ENCODE measurements at places on chromosomes 2 and 18. TPM values are rescaled to one million over a fixed set of nuclear protein-coding genes. Genes with fewer than 3 reads are reported as not detected.

- H3K27me3 ChIP-seq, result no peaks in the 10 kb centered on the region
- DNase-seq, result no peak
- H3K36me3 ChIP-seq, result no peaks in the 10 kb centered on the region
- no peak overlapping the region for H3K27ac ChIP-seq
- no peaks in the 10 kb centered on the region for H3K4me1 ChIP-seq
- H3K4me3 ChIP-seq, result no peak overlapping the region
Observed at GRCh38 chr2:162403884-162404283, 60.0 kb downstream of the GCA start.

DNA sequence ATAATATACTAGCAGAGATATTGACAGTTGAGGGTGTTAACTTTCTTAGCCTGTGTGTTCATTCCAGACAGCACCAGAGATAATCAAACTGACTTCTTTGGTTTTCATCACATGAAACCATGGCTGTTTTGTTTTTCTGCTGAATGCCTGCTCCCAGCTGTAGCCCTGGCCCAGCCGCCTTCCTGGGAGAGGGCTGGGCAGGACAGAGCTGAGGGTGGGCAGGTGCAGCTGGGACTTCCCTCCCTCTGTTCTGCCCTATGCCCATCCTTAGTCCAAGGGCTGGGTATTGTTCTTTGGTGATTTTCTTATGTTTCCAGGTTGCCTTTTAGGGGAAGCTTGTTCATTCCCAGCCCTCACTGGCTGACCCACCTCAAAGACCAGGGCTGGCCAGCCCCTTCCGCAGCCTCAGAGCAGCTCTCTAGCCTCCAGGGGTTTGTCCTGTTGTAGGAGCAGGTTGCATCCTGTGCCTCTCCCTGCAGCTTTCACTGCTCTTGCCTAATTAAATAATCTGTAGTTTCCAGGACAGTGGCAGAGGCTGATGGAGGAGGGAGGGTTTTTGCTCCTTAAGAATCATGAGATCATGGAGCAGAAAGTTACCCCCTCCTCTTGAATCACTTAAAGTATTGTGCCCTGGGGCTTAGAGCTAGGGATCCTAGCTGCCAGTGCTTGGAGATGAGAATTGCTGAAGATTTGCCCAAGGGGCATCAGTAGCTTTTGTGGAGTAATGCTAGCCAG lies 61.4 kb downstream of the MTCL1 start:
- no peak for DNase-seq
- H3K36me3 ChIP-seq, result no peaks in the 10 kb centered on the region
- H3K4me3 ChIP-seq, result no peak overlapping the region
- no peaks in the 10 kb centered on the region for H3K27me3 ChIP-seq
- H3K4me1 ChIP-seq, result no peaks in the 10 kb centered on the region

GRCh38 chr2:127404466-127405254 lies 13.6 kb upstream of the PROC start:
- H3K4me3 ChIP-seq, result no peak overlapping the region
- no peaks in the 10 kb centered on the region for H3K36me3 ChIP-seq
- DNase-seq, result no peak

DNA sequence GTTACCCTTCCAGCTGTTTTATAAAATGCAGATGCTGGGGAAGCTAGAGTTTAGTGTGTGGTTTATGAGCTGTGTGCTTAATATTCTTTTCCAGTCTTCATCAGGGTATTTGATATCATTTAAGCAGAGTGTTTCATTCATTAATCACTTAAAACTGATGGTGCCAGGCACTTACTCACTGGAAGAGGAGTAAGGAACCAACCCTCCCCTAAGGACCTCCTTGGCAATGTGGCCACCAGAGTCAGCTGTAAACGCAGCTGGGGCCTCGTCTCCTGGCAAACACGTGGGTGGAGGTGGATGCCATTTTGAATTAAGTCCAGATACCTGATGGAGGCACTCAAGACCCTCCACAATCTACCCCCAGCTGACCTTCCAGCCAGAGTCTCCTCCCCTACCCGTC lies 331.6 kb downstream of the CLIP4 start:
- DNase-seq, result no peak
- H3K27ac ChIP-seq, result no peak overlapping the region
- no peaks in the 10 kb centered on the region for H3K27me3 ChIP-seq
- H3K4me1 ChIP-seq, result no peaks in the 10 kb centered on the region

GRCh38 chr2:191043438-191043837 lies 29.5 kb upstream of the STAT1 start:
- no peak overlapping the region for H3K4me3 ChIP-seq
- DNase-seq, result no peak
- H3K27ac ChIP-seq, result no peak overlapping the region
- H3K4me1 ChIP-seq, result no peaks in the 10 kb centered on the region
- H3K27me3 ChIP-seq, result no peaks in the 10 kb centered on the region
- no peaks in the 10 kb centered on the region for H3K36me3 ChIP-seq

DNA sequence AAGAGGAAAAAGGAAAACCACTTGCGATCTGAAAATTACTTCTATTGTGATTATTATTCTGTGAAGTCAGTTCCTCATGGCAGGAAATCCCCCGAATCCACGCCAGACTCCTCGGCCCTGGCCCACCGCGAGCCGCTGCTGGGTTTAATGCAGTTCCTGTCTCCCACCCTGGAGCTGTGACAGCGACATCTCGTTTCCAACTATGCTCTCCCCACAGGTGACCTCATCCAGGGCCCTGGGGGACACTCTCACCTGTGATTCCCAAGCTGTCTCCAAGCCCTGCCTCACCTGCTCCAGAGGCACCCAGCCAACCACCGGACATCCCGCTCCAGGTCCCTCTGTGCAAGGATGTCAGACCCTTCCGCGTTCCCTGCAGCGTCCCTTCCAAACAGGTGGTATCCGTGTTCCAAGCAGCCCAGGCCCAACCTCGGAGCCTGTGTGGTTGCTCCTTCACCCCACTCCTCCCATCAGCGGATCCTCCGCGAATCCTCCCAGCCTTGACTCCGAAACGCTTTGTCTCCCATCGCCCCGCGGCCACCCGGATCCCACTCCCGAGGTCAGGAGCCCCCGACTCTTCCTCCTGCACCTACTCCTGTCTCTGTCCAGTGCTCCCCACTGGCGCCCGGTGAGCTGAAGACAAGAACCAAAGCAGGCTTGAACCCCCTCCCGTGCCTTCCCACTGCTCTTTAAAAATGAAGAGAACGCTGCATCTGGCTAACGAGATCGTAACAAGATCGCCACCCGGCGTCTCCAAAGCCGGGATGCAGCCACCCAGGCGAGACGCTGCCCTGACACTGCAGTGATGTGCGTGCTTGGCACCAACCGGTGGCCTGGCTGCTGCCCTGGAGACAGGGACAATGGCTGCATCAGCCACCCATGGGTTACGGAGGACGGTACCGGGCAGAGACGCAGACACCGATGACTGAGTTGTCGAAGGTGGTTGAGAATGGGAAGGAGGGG lies 96.5 kb downstream of the NDUFA10 start:
- H3K4me1 ChIP-seq, result no peaks in the 10 kb centered on the region
- H3K27ac ChIP-seq, result no peak overlapping the region
- DNase-seq, result no peak
- no peaks in the 10 kb centered on the region for H3K36me3 ChIP-seq
- no peaks in the 10 kb centered on the region for H3K27me3 ChIP-seq

- no peaks in the 10 kb centered on the region for H3K4me1 ChIP-seq
- no peaks in the 10 kb centered on the region for H3K36me3 ChIP-seq
- no peak overlapping the region for H3K27ac ChIP-seq
- no peak for DNase-seq
- no peaks in the 10 kb centered on the region for H3K27me3 ChIP-seq
Observed at GRCh38 chr18:41226186-41226585, 728.8 kb upstream of the PIK3C3 start.

DNA sequence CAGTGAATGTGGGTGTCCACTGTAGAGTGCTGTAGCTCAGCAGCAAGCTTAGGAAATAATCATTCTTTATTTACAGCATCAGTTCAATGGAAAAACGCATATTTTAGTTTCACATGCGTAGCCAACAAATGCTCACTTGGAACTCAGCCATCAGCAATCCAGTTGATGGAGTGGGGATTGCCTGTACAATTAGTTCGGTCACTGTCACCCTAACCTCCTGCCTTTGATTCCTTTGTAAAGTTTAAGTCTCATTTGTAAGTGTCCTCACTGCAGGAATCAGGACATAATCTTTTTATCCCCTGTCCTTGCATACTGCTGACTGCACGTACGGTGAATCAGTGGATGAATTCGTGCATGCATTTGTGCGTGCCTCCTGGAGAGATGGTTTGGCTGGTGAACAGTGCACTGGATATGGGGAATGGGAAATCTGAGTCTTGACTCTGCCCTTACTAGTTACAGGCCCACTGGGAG lies 55.9 kb downstream of the RAB31 start:
- H3K4me3 ChIP-seq, result no peak overlapping the region
- no peaks in the 10 kb centered on the region for H3K36me3 ChIP-seq
- no peak for DNase-seq
- no peaks in the 10 kb centered on the region for H3K27me3 ChIP-seq
- H3K4me1 ChIP-seq, result no peaks in the 10 kb centered on the region

- H3K36me3 ChIP-seq, result no peaks in the 10 kb centered on the region
- no peak overlapping the region for H3K4me3 ChIP-seq
- H3K4me1 ChIP-seq, result no peaks in the 10 kb centered on the region
- no peak for DNase-seq
Observed at GRCh38 chr18:37272226-37272625, 293.4 kb downstream of the CELF4 start.

- no peaks in the 10 kb centered on the region for H3K36me3 ChIP-seq
- H3K4me1 ChIP-seq, result no peaks in the 10 kb centered on the region
- H3K4me3 ChIP-seq, result no peak overlapping the region
- H3K27ac ChIP-seq, result no peak overlapping the region
- no peaks in the 10 kb centered on the region for H3K27me3 ChIP-seq
Observed at GRCh38 chr2:62450716-62451191, 55.2 kb downstream of the TMEM17 start.

DNA sequence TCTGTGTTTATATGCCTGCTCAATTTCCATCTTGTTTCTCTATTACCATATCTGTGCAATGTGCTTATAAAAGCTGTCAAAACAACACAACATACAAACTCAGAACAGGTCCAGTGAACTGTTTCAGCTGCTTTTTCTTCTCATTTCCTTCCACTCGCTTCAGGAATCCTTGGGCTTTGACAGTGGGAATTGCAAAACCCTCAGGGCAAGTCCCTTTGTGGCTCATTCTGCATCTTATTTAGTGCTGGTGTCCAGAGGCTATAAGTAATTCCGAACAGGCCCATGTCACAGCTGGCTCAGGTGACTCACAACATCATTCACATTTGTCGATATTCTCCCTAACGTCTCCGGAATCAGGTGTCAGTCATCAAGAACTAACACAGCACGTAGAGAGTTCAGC lies 309.9 kb upstream of the ZNF521 start:
- no peak for DNase-seq
- H3K36me3 ChIP-seq, result no peaks in the 10 kb centered on the region
- no peaks in the 10 kb centered on the region for H3K4me1 ChIP-seq
- no peak overlapping the region for H3K27ac ChIP-seq
- H3K4me3 ChIP-seq, result no peak overlapping the region
- H3K27me3 ChIP-seq, result no peaks in the 10 kb centered on the region

DNA sequence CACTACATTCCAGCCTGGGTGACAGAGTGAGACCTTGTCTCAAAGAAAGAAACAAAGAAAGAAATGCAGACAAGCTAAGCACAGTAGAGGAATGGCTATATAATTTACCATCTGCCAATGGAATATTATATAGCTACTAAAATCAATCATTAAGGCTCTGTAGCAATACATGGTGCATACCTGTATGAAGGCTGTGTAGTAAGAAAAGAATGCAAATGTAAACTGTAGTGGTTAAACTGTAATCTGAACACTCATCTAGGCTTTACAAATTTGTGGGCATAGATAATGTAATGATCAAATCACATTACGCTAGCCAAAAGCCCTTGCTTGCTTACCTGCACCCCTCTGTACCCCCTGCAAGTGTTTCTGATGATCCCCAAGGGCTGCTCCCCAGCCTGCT lies 230.9 kb downstream of the LTBP1 start:
- no peaks in the 10 kb centered on the region for H3K27me3 ChIP-seq
- H3K4me1 ChIP-seq, result no peaks in the 10 kb centered on the region
- no peaks in the 10 kb centered on the region for H3K36me3 ChIP-seq
- H3K4me3 ChIP-seq, result no peak overlapping the region
- H3K27ac ChIP-seq, result no peak overlapping the region

DNA sequence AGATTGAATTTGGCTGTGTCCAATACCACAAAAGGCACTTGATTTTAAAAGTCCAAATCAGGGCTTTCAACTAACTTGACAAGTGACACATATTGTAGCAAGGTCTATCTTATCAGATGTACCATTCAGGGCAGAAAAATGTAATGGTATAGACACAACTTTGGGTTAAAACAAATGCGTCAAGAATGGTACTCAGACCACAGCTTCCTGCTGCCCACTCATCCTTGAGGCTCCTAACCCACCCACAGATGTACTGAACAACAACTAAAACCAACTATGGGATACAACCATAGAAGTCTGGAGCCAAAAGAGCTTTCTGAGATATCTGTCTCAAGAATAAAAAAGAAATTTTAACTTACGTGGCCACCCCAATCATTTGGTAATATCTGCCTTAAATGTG lies 105.2 kb downstream of the RBM43 start:
- no peaks in the 10 kb centered on the region for H3K4me1 ChIP-seq
- H3K36me3 ChIP-seq, result no peaks in the 10 kb centered on the region
- no peak for DNase-seq
- H3K27me3 ChIP-seq, result no peaks in the 10 kb centered on the region
- no peak overlapping the region for H3K4me3 ChIP-seq

DNA sequence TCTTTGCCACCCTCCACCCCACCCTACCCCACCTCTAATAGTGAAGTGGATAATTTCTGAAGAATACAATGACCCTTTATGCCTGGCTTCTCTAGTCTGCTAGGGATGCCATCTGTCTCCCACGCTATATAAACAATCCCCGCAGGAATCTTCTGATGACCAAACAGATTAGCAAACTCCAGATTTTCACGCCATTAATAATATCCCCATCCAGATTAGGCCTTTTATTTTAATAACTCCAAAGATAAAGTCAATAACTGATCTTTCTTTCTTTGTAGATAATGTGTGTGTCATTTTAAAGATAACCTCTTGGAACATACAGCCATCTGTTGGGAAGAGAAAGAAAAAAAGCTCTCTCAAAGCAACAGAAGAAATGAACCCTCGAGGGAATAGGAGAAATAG lies 47.9 kb upstream of the CCDC150 start:
- no peak overlapping the region for H3K4me3 ChIP-seq
- no peaks in the 10 kb centered on the region for H3K36me3 ChIP-seq
- peaks cover 4% of the 10 kb centered on the region for H3K4me1 ChIP-seq
- H3K27ac ChIP-seq, result no peak overlapping the region

GRCh38 chr2:192775459-192776262 lies 580.9 kb upstream of the TMEFF2 start:
- no peak overlapping the region for H3K4me3 ChIP-seq
- no peaks in the 10 kb centered on the region for H3K36me3 ChIP-seq
- no peak for DNase-seq
- H3K27ac ChIP-seq, result no peak overlapping the region
- H3K4me1 ChIP-seq, result no peaks in the 10 kb centered on the region

- DNase-seq, result no peak
- H3K36me3 ChIP-seq, result no peaks in the 10 kb centered on the region
- no peaks in the 10 kb centered on the region for H3K4me1 ChIP-seq
- no peak overlapping the region for H3K27ac ChIP-seq
Observed at GRCh38 chr2:38771632-38772031, 6.4 kb upstream of the GEMIN6 start.

DYNC1I2 gene
- total RNA-seq, result 54.2 TPM

GNLY gene
- not detected for total RNA-seq

ASIC4 gene
- not detected for total RNA-seq

PLEK gene
- 319 TPM for total RNA-seq

TWIST2 gene
- total RNA-seq, result not detected

PPP1CB gene
- 144 TPM for total RNA-seq

NEUROD1 gene
- total RNA-seq, result not detected

FOXI3 gene
- not detected for total RNA-seq

KLHL41 gene
- 0.77 TPM for total RNA-seq

CPO gene
- total RNA-seq, result not detected

CD28 gene
- 0.23 TPM for total RNA-seq

WDR12 gene
- total RNA-seq, result 95.7 TPM

ADCYAP1 gene
- total RNA-seq, result not detected

MAB21L4 gene
- not detected for total RNA-seq

Measured in GM12878 (cell line).